T-helper 1 cell treated with Interleukin-12 subunit alpha and Interleukin-12 subunit beta and Interleukin-4 antibody, amounts not matched to agents 30 ng/mL and 1 ng/mL, for 36 hours (primary cell): ENCODE measurements at places on chromosomes 2 and 18. TPM values are rescaled to one million over a fixed set of nuclear protein-coding genes. Genes with fewer than 3 reads are reported as not detected.

TGFA gene
- total RNA-seq = 0.05 TPM in 1 of 2 replicates, not detected in the other

WDR7 gene
- 44.0 and 45.2 TPM in 2 replicates for total RNA-seq

AKAIN1 gene
- total RNA-seq = not detected in 2 replicates

GREB1L gene
- total RNA-seq = not detected in 2 replicates

PDE11A gene
- total RNA-seq = not detected in 2 replicates

CD8B2 gene
- total RNA-seq = 0.15 and 0.46 TPM in 2 replicates

UBR3 gene
- 27.1 and 28.2 TPM in 2 replicates for total RNA-seq

PDE1A gene
- not detected in 2 replicates for total RNA-seq

COL3A1 gene
- not detected in 2 replicates for total RNA-seq

HRH4 gene
- total RNA-seq = 0.17 and 0.20 TPM in 2 replicates

SPDYA gene
- 1.8 and 2.1 TPM in 2 replicates for total RNA-seq

PAPOLG gene
- total RNA-seq = 21.8 and 21.9 TPM in 2 replicates

CAPN13 gene
- total RNA-seq = not detected in 2 replicates

ZSWIM2 gene
- not detected in 2 replicates for total RNA-seq

TEKT4 gene
- 0.39 and 0.64 TPM in 2 replicates for total RNA-seq

GAREM1 gene
- 0.02 and 0.15 TPM in 2 replicates for total RNA-seq

EMILIN1 gene
- 1.4 and 1.7 TPM in 2 replicates for total RNA-seq

ONECUT2 gene
- total RNA-seq = 0.02 and 0.20 TPM in 2 replicates

LGALSL gene
- 0.64 and 1.3 TPM in 2 replicates for total RNA-seq

LIMS4 gene
- 0.42 and 0.59 TPM in 2 replicates for total RNA-seq

CHRND gene
- not detected in 2 replicates for total RNA-seq

ACTR1B gene
- total RNA-seq = 83.2 and 84.6 TPM in 2 replicates

FAHD2B gene
- 24.4 and 24.8 TPM in 2 replicates for total RNA-seq

EGR4 gene
- total RNA-seq = 0.27 and 0.56 TPM in 2 replicates

HNMT gene
- total RNA-seq = not detected in 2 replicates

UCN gene
- 1.6 and 2.6 TPM in 2 replicates for total RNA-seq

KIAA2012 gene
- not detected in 2 replicates for total RNA-seq

NCKAP1 gene
- total RNA-seq = 3.3 and 3.7 TPM in 2 replicates

INHBB gene
- not detected in 2 replicates for total RNA-seq

IGFBP2 gene
- 10.1 and 11.3 TPM in 2 replicates for total RNA-seq

C2orf81 gene
- total RNA-seq = 3.5 and 3.9 TPM in 2 replicates

LAMA3 gene
- 0.05 TPM in 1 of 2 replicates, not detected in the other for total RNA-seq

C1QL2 gene
- not detected in 2 replicates for total RNA-seq

IER3IP1 gene
- 12.6 and 13.2 TPM in 2 replicates for total RNA-seq

ETAA1 gene
- total RNA-seq = 7.9 and 8.3 TPM in 2 replicates

SOWAHC gene
- total RNA-seq = 0.17 and 0.29 TPM in 2 replicates

COQ10B gene
- 30.4 and 31.6 TPM in 2 replicates for total RNA-seq

IL36B gene
- total RNA-seq = not detected in 2 replicates

SERPINB7 gene
- total RNA-seq = not detected in 2 replicates

HTR2B gene
- total RNA-seq = not detected in 2 replicates

TXNDC2 gene
- total RNA-seq = not detected in 2 replicates

SPR gene
- total RNA-seq = 0.98 and 1.6 TPM in 2 replicates

TUBA3E gene
- total RNA-seq = not detected in 2 replicates

AQP4 gene
- total RNA-seq = not detected in 2 replicates

CHRNG gene
- not detected in 2 replicates for total RNA-seq

DRC1 gene
- total RNA-seq = not detected in 2 replicates

SLC4A5 gene
- 2.6 and 3.7 TPM in 2 replicates for total RNA-seq

RNF149 gene
- 113 and 117 TPM in 2 replicates for total RNA-seq

POTEJ gene
- not detected in 2 replicates for total RNA-seq

CCDC141 gene
- total RNA-seq = 7.5 and 8.7 TPM in 2 replicates

OSR1 gene
- total RNA-seq = not detected in 2 replicates

CPLX4 gene
- total RNA-seq = not detected in 2 replicates
